ENCODE measurements at places on chromosomes 1 and 21. TPM values are rescaled to one million over a fixed set of nuclear protein-coding genes. Genes with fewer than 3 reads are reported as not detected.
A peak's percentile ranks its signal among the peaks of the same experiment; 100 is the strongest.

DNA sequence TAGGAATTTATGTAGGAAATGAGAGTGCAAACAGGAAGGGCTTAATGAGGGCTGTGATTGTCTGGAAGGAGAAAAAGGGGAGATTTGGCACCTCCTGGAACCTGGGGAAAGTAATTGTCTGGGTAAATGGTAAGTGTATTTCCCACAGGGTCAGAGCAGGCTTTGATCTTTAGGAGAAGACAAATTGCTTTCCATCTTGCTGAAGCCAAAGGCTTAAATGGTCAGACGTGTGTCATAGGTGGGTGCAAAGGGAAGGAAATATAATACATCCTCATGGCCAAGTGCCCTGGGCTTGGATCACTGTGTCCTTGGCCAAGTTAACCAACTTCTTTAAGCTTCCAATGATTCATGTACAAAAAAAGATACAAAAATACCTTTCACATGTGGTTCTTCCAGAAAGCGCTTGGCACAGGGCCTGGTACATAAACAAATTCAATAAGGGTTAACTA, 1.3 kb upstream of the DUSP23 start:
- no peak for DNase-seq

Gene HHAT
- 5.5 TPM for total RNA-seq

Gene TFF2
- total RNA-seq: not detected

Gene AADACL3
- not detected for total RNA-seq

Gene OVAAL
- total RNA-seq: not detected

Gene ZNF695
- total RNA-seq: 0.12 TPM

Gene PRKCZ
- total RNA-seq: 8.1 TPM

DNA sequence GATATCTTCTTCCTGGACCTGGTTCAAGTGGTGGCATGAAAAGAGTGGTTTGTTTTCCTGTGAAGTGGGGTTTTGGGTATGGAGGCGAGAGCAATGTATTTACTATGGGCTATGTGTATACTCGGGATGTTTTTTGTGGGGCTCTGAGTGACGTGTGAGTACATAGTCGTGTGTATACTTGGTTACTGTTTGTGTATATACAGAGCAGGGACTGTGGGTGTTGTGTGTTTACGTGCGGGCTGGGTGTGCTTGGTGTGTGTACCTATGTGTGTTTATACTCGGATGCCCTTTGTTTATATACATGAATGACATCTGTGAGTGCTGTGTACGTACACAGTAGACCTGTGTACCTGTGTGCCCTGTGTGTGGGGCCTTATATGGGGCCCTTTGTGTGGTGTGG, 50.0 kb downstream of the YARS1 start:
- no peak for DNase-seq

DNA sequence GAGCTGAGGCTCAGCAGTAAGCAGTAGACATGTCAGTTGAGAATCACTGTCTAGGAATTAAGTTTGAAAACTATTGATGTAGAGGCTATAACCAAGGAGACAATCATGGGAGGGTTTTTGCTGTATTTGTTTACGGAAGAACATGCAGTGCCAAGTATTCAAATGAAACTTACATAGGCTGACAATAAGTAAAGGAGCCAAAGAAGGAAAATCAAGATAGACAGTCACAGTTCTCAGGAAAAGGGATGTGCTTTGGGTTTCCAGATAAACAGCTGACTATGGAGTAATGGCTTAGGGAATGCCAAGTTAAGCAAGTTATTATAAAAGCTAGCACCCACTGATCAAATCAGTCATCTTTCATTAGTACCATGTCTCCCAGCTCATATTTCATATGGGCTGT, 21.5 kb downstream of the GNG12 start:
- DNase-seq: no peak

DNA sequence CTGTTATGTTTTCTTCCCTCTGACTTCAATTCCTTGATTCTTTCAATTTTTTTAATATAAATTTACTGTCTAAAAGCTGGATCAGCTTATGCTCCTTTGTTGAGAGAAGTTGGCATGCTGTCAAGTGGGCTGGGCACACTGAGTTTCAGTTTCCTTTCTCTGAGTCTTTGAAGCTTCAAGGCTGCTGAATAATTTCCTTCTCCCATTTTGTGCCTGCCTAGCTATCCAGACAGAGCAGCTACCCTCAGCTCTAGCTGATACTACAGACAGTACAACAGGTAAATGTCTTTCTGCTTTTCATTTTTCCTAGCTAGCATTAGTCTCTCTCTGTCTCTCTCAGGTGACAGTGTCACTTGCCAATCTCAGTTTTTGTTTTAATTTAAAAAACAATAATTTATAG, at the start of gene IFI44:
TSS of gene IFI44 (plus strand) at position 204 of the 400 bp plus-strand sequence. CDS start 365 bp downstream, outside the sequence.
- DNase-seq: peak; percentile 77

Gene FCMR
- 3.2 TPM for total RNA-seq
